ENCODE measurements at places on chromosomes 6 and 20.

- no peak for DNase-seq
Observed at GRCh38 chr6:20463396-20463795, 61.7 kb downstream of the E2F3 start.

DNA sequence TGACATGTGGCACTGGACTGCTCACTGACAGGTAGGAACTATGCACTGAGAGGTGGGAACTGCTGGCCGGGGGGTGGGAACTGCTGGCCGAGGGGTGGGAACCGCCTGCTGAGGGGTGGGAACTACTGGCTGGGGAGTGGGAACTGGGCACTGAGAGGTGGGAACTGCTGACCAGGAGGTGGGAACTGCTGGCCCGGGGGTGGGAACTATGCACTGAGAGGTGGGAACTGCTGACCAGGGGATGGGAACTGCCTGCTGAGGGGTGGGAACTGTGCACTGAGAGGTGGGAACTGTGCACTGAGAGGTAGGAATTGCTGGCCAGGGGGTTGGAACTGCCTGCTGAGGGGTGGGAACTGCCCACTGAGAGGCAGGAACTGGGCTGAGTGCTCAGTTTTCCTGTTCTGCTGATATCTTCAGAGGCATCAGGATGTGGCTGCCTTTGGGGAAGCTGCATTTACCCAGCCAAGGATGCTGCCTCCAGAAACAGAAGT lies 90.2 kb downstream of the THBS2 start:
- DNase-seq, result no peak

DNA sequence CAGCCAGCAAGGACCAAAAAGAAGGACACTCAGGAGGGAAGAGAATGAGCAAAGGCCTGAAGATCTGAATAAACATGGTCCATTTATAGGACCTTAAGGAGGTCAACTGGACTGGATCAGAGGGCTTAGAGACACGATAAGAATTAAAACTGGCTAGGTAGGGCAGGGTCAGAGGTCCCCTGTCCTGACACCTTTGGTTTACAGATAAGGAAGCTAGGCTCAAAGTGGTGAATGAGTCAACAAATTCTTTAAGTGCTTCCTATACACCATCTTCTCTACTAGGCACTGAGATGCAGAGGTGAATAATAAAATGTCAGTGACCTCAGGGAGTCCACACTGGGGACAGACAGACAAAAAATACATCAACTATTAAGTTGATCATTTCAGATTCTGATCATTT lies 70.3 kb downstream of the HIVEP2 start:
- no peak for DNase-seq

DNA sequence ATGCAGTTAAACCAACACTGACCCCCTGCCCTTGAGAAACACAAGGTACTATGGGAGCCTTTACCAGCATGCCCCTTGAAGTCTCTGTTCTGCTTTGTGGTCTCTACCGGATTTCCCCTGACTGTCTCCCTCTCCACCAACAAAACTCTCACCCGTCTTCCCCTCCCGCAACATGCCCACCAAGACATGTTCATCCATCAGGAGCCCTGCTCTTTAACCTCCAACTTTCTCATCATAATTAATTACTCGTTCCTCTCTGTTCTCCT lies 1.1 kb downstream of the ZNF165 start:
- no peak for DNase-seq

DNA sequence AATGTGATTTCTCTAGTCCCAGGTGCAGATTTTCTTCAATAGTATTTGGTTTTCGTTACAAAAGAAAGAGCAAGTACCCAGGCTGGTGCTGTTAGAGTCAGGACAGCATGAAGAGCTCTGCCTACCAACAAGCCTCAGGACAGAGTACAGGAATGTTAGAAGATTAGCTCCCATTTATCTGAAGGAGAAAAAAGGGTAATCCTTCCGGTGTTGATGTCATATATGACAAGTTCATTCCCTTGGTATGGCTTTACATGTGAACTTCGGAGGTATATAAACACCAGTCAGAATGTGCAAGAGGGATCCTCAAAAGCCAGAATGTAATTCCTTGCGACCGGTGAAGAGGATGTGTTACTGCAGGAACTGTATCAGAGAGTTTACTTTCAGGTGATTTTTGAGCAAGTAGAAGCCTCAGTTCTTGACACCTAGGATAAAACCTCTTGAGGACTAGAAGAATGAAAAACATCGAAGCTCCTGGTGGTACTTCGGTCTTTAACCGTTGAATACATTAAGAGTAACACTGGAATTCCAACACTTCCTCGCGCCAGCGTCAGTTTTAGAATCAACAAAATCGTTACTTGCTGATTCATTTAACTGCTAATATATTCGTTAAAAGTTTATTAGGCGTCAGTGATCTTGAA lies 194.2 kb upstream of the ZNF184 start:
- no peak for DNase-seq

GRCh38 chr6:149938571-149939355 lies 3.1 kb upstream of the ULBP2 start:
- DNase-seq, result no peak

- no peak for DNase-seq
Observed at GRCh38 chr6:115677198-115677597, 383.5 kb downstream of the FRK start.

GRCh38 chr6:52176550-52176949 lies 9.6 kb upstream of the IL17A start:
- DNase-seq, result no peak

- DNase-seq, result peak; percentile 39
Observed at GRCh38 chr20:36574366-36575135, 1.2 kb downstream of the TGIF2 start.

GRCh38 chr6:53035549-53036213 lies 29.5 kb upstream of the FBXO9 start:
- no peak for DNase-seq

DNA sequence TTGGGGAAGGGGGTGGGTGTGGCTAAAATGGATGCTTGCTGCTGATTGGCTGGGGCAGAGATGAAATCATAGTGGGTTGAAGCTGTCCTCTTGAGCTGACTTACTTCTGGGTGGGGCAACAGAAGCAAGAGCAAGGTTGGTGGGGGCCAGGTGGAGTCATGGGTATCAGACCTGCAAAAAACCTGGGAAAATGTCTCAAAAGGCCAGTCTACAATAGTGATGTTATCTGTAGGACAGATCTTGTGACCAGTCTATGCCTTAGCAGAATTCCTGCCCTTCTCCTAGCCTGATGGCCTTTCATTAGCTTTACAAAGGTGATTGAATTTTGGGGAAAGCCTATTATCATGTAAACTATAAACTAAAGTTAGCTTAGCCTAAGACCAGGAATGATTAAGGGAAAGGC lies 945.7 kb downstream of the KIF16B start:
- DNase-seq, result no peak

- DNase-seq, result no peak
Observed at GRCh38 chr6:11810039-11810541, 31.5 kb upstream of the ADTRP start.

DNA sequence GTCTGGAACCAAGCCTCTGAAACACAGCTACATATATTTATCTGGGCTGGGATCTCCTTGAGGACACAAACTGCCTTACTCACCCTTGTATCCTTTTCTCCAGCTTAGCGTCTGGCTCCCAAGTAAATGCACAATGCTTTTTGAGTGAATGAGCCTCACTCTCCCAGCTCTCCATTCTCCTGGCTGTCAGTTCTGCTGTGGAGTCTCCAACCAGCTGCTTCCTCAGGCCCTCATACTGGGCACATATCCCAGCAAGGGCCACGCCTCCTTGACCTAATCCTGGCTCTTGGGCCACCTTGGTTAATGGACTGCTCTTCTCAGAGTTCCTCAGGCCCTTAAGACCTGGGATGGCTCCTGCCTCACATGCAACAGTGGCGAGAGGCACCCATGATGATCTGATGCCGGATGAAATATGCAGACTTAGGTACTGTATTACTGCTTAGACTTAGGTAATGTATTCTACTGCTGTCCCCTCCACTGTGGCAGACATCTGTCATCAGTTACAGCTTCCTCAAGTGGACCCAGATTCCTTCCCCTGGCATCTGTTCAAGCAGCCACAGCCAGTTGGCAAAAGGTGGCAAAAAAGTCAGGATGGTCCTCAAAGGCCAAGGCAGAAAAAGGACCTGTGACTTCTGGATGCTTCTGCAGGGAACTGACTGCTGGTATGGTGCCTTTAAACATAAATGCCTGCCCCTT lies 16.5 kb downstream of the SNHG17 start:
- no peak for DNase-seq

- DNase-seq, result no peak
Observed at GRCh38 chr20:5270603-5271002, 46.2 kb downstream of the PROKR2 start.

DNA sequence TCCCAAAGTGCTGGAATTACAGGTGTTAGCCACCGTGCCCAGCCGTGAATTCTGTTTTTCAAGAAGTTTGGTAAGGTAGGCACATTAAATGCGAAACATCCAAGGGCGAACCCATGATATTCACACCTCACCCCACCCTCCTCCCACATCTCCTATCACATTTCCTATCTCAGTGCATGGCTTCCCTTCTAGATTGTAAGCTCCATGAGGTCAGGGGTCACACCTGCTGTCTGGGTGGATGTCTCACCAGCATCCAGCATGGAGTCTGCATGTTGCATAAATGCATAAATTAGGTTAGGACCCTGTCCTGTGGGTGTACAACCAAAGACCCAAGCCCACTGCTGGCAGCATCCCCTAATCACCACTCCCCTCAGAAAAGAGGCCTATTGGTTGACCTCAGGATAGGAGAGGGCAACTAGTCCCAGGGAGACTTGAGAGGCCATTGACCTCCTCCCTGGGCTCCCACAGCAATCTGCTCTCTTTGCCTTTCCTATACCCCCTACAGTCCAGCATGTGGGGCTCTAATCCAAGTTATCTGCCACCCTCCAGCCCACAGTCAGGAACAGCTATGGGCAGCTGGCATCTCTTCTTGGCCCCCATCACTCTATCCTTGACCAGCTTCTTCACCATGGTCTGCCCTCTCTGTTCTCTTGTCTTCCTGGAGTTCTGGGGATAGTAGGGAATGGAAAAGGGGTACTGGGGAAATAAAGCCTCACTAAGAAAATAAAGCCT lies 4.2 kb downstream of the PRRT1 start:
- no peak for DNase-seq
